ENCODE measurements at places on chromosomes 5 and 9.

DNA sequence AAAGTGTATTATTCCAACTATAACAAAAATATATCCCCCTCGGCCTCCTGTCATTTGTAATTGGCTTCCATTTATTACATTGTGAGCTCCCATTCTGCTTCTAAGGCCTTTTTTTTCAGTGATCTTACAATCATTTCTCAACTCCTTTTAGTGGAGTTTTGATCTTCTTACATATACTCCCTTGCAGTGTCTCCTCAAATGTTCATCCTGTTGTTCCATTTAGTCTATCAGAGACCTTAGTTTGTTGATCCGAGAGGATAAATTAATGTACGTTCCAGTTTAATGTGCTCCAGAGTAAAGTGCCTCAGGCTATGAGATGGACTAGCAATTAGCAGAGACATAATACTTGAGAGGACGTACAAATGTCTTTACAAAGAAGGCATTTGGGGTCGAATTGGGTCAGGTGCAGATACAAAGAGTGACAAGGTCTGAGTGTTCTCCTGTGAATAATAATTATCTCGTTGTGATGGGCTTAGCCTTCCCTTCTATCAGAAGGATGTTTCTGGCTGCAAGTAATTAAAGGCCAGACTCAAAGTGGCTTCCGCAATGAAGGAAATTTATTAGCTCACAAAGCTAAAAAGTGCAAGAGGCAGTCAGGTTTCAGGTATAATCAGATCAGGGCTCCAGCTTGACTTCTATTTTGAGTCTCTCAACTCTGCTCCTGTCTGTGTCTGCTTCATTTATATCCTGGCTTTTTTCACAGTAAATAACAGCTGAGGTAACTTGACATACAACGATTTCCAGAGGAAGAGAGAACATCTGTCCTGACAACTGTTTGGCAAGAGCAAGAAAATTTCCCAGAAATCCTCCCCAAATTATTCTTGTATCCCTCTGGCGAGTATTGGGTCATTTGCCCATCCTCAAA is 30.1 kb downstream of the ARRDC3 start:
- no peak for DNase-seq

DNA sequence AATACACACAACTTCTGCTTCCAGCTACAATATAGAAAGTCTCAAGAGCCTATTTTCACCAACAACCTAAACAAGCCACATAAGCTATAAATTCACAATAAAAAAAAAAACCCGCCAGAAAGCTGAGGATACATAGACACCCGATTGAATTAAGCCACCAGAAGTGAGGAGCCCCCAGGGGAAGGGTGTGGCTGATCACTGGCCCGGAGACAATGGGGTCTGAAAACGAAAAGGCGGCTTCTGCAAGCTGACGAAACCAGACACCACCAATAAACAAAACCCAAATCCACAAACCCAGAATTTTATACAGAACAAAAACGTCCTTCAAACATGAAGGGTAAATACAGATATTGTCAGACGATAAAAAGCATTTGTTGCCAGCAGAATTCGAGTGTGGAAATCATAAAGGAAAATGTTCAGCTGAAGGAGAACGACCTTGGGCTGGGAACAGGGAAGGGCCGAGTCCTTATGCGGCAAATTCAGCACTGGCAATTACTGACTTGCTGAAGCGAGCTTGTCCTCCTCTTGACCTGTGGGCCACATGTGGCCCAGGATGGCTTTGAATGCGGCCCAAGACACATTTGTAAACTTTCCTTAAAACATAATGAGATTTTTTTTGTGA is 39.6 kb upstream of the CEP72 start:
- no peak for DNase-seq

GRCh38 chr9:107989544-107989943 is 500.0 kb upstream of the KLF4 start:
- no peak for DNase-seq

DNA sequence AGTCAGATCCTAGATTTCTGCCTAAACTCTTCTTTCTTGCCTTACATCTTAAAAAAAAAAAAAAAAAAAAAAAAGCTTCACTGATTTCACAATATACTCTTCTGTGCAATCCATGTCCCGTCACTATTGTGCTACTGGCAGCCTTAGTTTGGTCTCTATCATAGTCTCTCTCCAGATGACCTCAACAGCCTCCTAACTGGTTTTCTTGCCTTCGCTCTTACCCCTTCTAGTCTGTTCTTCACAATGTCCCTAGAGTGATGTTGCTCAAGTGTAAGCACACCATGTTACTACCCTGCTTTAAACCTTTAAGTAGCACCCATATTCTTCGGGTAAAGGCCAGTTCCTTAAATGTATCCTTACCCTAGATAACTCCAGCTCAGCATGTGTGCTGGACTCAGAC is 25.8 kb downstream of the CD180 start:
- no peak for DNase-seq

- DNase-seq: no peak
These were observed 55.2 kb downstream of the NEURL1B start for GRCh38 chr5:172696171-172696849.

DNA sequence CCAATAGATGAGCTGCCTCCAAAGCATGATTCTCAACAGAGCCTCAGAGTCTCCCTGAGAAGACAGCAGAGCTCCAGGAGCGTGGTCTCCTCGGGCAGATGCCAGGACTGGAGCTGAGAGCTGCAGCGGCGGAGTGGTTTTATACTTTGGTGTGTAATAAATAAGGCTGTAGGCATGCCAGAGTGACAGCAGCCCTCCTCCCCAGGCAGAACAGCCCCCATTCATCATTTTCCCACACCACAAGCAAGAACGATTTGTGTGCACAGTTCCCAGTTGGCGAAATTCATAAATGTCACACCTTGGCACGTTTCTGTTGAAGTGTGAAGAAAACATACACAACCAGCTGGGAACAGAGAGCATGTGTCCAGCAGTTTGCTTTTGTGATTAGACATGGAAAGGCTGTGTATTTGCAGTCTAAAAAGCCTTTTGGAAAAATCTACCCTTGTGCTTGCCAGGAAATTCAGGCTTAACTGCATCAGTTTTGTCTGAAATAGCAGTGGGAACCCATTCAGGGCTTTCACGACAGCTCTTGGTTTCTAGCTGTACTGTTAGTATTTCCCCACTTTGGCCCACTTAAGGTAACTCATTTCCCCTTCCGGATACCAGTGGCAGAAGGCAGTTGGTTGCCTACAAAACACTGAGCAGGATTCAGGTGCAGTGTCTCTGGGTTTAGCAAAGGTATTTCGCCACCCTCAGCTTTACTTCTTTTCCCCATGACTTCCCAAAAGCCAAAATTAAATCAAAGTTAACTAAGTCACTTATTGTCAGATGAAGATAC is at the start of gene C1QTNF3:
TSS of gene C1QTNF3 (minus strand) at position 115 of the 778 bp plus-strand sequence. CDS start at position 27, 88 bp downstream.
- DNase-seq: no peak

DNA sequence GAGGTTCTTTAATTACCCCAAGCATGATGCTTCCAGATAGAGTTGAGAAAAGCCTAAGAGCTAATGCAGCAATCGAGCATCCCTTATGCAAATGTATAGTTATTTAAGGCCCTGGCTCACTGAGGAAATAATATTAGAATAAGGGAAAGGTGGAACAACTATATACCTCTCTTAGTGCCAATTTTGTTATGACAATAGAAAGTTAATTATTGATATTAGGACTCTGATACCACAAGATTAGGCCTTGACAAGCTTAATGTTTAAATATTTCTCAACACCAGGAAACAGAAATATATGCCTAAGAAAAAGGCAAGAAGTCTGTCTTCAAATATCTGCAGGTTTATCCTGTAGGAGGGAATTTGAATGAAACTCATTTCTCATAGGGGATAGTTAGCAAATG is 371.0 kb downstream of the PRELID2 start:
- DNase-seq: no peak

DNA sequence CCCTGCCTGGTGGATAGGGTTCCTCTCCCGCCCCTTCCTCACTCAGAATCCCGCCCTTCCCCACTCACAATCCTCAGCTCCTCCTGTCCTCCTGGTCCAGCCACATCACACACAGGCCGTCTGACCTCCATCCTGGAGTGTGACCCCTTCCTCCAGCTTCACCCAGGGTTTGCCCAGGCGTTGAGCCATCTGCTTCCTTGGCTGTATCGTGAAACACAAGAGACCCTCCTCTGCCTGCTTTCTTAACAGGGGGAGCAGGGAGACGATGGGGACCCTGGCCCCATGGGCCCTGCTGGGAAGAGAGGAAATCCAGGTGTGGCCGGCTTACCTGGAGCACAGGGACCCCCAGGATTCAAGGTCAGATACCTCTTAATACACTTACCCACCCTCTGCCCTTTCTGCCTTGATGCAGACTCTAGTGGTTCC is 32.3 kb upstream of the ORM1 start:
- DNase-seq: no peak

DNA sequence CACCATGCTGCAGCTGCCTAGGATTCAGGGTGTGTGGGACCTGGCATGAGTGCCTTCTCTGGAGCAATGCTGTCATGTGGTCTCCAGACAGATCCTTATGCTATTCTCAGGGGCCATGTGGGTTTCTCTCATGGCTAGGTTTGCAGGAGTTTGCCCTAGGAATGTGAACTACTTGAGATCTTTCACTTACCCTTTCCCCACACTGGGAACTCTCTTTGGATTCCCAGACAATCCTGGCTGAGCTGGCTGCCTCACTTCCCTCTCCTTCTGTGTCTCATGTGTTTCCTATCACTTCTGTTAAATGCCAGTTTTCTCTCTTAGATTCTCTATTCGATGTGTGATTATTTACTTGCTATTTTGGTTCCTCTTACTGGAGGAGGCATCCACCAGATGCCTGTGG is 270.2 kb upstream of the RASA1 start:
- no peak for DNase-seq

DNA sequence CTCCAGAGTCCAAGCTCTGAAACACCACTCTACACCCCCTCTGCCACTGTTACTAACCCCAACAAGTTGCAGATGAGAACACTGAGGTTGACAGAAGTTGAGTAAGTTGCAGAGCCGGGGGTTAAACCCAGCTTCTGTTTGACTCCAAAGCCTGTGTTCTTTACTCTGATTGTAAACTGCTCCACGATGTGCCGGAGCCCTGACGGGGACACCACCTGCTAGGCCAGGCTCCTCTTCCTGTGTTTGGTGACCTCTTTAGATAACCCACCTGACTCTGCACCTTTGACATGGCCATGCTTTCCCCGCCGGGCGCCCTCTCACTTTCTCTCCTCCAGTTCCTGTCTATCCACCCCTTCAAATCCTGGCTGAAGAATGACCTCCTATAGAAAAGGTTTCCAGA is 96.7 kb downstream of the PAX5 start:
- DNase-seq: no peak
